ENCODE measurements at places on chromosomes 1 and 21.

GRCh38 chr21:44530221-44530902, 9.6 kb downstream of the KRTAP10-1 start:
- no peak for DNase-seq

GRCh38 chr1:59350521-59350920, 53.6 kb downstream of the FGGY start:
- no peak for DNase-seq

- no peak for DNase-seq
These were observed 8.4 kb downstream of the PPP2R5A start for GRCh38 chr1:212293579-212293978.

DNA sequence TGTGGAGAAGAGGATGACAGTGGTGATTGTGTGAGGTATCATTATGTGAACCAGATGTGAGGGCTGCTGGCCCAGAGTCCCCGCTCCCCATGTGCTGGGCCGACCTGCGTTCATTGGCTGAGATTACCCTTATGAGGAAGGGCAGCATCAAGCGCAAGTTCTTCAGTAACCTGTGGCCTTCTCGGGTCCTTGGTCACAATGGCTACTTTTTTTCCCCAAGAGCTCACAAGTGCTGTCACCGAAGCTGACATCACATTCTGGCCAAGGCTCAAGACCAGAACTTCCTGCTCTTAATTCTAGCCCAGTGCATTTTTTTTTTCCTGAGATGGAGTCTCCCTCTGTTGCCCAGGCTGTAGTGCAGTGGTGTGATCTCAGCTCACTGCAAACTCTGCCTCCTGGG, 262.9 kb downstream of the RHOU start:
- DNase-seq, result no peak

DNA sequence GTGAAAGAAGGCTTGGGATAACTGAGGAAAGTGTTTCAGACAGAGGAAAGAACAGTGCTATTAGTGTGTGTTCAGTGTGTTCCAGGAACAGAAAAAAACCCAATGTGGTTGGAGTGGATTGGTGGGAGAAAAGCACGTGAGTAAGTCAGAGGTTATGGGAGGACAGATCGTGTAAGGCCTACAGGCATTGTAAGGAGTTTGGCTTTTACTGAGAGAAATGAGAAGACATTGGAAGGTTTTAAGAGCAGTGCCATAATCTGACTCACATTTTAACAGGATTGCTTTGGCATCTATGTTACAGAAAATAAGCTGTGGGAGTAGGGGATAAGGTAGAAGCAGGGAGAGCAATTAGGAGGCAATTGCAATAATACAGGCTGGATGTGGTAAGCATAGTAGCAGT, 4.8 kb downstream of the ARPC5 start:
- DNase-seq, result no peak

GRCh38 chr1:237029240-237029639, 12.7 kb upstream of the RYR2 start:
- no peak for DNase-seq

GRCh38 chr1:177020851-177021589, 143.5 kb downstream of the ASTN1 start:
- DNase-seq, result no peak

- peak; percentile 25 for DNase-seq
These were observed 253.0 kb downstream of the GPR52 start for GRCh38 chr1:174700775-174701174.

DNA sequence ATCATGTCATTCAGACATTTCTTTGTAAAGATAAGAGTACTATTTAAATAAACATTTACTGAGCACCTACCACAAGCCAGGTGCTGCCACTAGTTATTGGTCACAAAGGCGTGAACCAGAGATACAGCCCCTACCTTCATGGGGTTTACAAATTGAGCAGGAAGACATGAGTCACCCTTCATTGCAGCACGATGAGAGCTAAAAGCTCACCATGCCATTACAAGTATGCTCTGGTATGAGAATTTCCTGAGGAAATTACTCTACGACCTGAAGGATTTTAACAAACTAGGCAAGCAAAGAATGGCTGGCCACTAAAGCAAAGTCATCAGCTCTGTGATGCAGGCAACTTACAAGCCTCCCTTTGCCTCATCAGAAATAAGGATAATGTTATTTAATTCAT, 346.8 kb downstream of the BRINP2 start:
- peak; percentile 9 for DNase-seq

GRCh38 chr1:240385985-240386978, 225.7 kb downstream of the GREM2 start:
- DNase-seq, result peak; percentile 94

GRCh38 chr1:1352786-1353388, 3.7 kb upstream of the DVL1 start:
- no peak for DNase-seq

DNA sequence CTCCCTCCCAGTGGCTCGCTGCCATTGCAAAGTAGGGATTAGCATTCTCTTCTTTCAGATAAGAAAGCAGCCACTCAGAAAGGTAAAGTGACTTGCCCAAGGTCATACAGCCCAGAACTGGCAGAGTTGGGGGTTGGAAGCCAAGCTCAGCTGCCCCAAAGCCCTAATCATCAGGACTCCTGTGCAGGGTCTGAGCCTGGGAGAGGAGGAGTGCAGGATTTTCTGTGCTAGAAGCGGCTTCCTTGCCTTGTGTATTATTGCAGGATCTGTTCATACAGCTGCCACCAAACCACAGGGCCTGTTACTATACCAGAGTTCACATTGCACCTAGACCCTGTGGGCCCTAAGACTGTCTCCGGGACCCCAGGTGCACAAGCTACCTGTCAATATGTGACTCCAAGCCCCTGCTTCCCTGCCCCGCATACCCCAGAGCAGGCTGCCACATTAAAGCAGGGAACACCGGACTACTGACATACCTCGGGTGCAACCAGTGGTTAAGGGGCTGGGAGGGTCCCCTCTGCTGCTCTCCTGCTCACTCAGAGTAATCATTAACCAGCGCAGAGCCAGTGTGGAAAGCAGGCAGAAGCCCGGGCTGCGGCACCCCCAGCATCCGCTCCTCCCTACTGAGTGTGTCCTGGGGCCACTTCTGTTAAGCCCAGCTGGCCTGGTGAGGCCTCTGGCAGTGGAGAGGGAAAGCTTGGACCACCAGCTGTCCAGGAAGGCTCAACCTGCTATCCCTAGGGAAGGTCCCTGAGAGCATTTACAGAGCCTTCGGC, 15.8 kb downstream of the HSPG2 start:
- DNase-seq, result no peak

DNA sequence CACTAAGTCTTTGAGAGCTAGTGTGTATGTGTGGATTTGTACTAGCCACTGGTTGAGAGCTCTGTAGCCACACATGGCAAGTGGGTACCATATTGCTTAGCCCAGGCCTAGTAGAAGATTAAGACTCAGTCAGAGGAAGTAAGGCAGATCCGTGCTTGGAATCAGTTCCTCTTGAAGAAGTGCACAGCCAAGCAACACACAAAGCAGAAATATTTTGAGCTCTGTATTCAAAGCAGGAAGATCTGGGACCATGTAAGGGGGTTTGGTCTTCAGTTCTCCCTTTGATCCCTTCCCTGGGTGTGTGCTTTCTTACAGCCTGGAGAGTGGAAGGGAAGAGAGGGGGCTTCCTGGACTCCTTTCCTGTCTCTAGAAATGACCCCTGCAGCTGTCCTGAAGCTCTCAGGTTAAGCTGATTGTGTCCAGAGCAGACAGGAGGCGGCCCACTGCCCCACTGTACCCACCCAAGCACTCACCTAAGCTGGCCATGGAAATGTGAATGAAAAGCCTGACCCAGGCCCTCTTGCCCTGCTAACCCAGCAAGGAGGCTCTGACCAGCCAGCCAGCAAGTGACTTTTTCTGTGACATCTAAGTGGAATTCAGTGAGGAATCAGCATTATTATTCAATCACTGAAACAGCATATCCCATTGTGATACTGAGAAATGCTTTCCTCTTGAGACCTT, 3.6 kb downstream of the ETS2 start:
- no peak for DNase-seq

DNA sequence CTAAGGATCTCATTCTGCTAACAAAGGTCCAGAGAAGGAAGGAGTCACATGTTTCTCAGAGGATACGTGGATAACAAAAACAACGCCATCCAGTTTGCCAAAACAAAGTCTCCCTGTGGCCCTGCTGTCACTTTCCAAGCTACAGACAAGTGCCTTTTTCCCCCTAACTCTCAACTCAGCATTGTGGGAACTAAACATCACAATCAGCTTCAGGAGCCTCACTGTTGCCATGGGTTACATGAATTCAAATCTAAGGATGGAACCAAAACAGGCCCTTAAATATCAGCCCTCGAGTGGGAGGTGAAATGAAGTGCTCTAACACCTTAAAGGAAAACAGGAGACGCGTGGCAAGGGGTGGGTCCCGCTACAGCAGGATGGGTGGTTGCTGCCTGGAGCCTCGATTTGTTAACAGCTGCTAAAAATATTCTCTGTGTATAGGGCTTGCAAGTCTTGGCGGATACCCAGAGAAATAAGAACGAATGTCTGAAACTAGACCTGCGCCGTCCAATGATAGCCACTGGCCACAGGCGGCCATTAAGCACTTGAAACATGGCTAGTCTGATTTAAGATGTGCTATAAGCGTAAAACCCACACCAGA, 66.4 kb upstream of the SOD1 start:
- DNase-seq, result no peak

- no peak for DNase-seq
These were observed 60.4 kb upstream of the IFNAR2 start for GRCh38 chr21:33169359-33169758.

- DNase-seq, result no peak
These were observed 47.6 kb downstream of the ATP1A1 start for GRCh38 chr1:116420417-116421200.

GRCh38 chr1:55310505-55310971, 95.4 kb upstream of the USP24 start:
- peak; percentile 97 for DNase-seq

DNA sequence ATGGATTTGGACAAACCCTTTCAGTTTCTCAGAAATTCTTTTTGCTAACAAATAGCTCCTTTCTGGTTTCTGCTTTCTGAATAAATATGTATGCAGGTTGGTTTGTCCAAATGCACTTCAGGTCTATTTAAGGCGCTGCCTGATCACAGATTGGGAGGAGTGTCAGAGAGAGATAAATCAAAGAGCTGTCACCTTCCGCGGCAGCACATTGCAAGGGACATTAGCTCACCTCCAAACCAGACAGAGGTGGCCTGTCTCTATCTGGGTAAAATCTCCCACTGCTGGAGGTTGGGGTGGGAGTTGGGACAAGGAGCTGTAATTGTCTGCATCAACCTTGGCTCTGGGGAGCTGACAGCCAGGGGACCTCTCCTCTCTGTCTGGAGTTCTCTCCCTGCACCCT, 25.2 kb downstream of the PRAMEF20 start:
- DNase-seq, result no peak

DNA sequence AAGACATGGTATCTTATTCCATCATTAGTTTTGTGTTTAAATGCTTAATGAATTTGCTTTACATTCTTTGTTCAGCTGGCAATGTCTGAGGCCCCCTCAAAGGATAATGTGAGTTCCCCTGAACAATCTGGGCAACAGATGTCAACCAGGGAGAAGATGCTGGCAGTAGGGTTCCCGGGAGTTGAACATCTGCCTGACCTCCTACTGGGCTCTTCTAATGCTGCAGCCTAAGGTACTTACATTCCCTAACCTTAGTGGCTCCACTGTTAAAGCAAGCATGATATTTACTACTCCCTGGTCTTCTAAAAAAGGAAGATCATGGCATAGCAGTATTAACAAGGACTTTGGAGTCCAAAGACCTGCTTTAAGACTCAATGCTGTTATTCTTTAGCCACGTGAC, 574.9 kb upstream of the NR5A2 start:
- DNase-seq, result no peak

GRCh38 chr1:188188317-188188716, 1359.6 kb downstream of the PLA2G4A start:
- no peak for DNase-seq

All from fibroblast of skin of left quadriceps (primary cell).